ENCODE measurements at places on chromosomes 12 and 14.

- DNase-seq, result no peak
Observed at GRCh38 chr12:29769162-29769858, 14.4 kb downstream of the TMTC1 start.

DNA sequence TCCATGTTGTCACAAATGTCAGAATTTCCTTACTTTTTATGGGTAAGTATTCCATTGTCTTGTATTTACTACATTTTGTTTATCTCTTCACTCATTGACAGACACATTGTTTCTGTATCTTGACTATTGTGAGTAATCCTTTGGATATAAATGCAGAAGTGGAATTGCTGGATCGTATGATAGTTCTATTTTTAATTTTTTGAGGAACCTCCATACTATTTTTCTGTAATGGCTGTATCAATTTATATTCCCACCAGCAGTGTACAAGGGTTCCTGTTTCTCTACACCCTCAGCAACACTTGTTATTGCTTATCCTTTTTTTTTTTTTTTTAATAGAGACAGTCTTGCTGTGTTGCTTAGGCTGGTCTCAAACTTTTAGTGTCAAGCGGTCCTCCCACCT is 3.5 kb upstream of the KICS2 start:
- DNase-seq, result no peak

GRCh38 chr12:106914796-106915634 is 40.7 kb upstream of the TMEM263 start:
- no peak for DNase-seq

DNA sequence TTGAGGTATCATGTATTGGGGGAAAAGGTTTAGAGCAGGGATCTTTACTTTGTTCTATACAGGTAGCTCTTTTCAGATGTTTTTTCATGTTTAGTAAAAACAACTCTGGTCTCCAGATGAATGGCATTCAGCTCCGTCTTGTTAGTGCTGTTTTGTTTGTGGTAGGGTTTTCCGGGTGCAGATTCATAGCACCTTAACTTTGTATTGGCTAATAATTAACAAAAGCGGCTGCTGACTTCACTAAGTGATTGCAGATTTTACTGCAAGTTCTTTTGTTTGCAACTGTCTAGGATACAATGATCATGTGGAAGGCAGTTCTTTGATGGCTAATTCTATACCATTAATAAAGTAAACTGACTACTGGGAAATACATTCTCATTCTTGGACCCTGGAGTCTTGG is 32.2 kb upstream of the BHLHE41 start:
- DNase-seq, result no peak

GRCh38 chr14:69980457-69981425 is 101.5 kb downstream of the SMOC1 start:
- DNase-seq, result no peak

GRCh38 chr14:70156592-70156991 is 32.2 kb downstream of the SLC8A3 start:
- DNase-seq, result no peak

DNA sequence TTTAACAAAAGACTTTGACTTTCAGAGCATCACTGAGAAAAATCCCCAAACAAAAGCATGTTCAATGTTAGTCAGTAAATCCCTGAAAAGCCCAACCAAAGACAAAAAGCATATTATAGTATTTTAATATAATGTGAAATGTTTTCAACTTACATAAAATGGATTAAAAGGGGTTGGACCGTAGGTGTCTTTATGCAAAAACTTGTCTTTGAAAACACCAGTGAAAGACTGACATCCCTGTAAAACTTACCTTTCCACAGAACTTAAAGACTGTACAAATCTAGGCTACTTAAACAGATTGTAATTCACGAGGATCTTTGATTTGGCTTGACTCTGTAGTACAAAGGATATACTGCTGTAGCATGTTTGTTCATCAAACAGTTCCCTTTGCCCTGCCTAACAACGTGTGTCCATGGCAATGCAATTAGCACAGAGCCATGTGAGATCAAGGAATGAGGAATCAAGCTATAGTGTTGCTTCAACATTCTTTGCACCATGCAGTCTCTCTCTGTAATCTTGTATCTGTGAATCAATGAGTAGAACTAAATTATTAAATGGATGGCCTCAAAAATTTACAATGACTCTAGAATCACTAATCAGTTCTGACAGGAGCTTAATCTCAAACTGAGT is 138.5 kb upstream of the SYT1 start:
- peak; percentile 19 for DNase-seq

- DNase-seq, result no peak
Observed at GRCh38 chr14:61213191-61213621, 67.9 kb downstream of the TMEM30B start.

GRCh38 chr12:123064366-123064765 is 83.9 kb downstream of the ARL6IP4 start:
- no peak for DNase-seq

DNA sequence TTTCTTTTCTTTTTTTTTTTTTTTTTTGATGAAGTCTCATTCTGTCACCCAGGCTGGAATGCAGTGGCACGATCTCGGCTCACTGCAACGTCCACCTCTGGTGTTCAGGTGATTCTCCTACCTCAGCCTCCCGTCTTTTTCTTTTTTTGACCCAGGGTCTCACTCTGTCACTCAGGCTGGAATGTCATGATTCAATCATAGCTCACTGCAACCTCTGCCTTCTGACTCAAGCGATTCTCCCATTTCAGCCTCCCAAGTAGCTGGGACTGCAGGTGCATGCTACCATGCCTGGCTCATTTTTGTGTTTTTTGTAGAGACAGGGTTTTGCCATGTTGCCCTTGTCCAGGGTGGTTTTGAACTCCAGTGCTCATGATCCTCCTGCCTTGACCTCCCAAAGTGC is 12.0 kb downstream of the FUT8 start:
- no peak for DNase-seq

DNA sequence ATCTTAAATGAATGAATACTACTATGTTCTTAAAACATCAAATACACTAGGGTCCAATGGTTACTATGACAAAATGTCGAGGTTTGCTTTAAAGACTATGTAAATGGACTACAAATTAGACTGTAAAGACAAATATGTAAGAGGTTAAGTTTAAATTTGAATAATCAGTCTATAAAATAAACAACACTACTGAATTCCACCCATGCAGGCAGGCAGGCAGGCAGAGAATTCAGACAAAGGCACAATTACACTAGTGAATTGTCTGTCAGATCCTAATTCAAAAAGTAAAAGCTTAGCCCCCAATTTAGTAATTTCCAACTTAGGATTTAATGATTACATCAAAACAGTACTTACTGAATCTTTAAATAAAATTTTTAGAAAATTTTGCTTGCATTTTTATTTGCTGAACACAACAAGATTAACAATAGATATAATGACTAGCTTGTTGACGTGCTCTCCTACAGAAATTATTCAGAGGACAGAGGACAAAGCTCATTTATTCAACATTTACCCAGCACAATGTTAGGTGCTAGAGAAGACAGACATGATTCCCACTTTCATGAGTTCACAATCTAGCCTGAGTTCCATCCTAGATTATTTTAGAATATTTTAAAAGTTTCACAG is 97.4 kb downstream of the CDK17 start:
- no peak for DNase-seq

- DNase-seq, result no peak
Observed at GRCh38 chr12:65656891-65657351, 167.4 kb upstream of the HMGA2 start.

DNA sequence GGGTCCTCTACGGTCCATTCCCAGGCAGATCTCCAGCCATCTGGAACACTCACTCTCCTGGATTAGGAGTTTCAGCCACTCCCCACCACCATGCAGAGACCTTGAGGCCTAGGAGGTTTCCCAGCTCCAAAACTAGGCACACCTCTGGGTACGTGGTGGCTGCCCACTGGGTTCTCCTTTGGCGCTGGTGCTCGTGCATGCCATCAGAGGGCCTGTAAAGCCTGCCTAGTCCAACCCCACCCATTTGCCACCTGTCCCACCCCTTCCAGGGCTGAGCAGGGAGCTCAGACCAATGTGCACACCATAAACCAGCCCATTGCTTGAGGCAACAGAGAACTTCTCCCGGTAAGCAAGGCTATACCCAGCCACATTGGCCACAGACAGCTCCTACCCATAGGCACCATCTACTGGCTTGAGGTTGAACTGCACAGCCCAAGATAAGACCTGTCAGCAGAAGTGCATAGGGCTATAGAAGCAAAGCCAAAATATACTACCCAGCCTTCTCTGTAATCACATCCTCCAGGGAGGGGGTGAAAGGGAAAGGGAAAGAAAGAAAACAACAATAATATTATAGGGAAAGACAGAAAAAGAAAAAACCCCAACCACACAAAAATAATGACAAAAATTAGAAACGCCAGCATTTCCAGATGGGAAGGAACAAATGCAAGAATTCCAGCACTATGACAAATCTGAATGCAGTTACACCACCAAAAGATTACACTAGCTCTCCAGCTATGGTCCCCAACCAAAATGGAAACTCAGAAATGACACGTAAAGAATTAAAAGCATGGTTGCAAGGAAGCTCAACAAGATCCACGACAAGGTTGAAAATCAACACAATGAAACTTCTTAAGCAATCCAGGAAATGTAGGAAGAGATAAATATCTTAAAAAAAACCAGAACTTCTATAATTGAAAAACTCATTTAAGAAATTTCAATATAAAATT is 111.9 kb upstream of the CCDC175 start:
- peak; percentile 96 for DNase-seq

GRCh38 chr14:73725116-73726024 is 11.2 kb upstream of the PNMA1 start:
- peak; percentile 12 for DNase-seq

- no peak for DNase-seq
Observed at GRCh38 chr14:104513641-104514046, 65.9 kb upstream of the C14orf180 start.

DNA sequence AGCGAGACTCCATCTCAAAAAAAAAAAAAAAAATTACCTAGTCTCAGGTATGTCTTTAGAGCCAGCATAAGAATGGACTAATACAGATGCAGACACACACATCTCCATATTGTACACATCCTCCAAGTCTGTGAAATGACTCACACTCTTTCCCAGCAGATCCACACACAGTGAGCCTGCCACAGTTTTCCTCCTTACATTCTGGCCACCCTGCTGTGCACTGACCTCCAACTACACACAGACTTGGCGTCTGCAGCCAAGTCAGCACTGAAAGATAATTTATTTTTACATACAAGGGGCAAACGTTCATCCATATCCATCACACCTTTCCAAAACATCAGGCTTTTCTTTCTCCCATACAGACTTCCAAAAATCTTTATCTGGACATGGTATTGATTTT is 115.9 kb downstream of the SLC25A21 start:
- no peak for DNase-seq

DNA sequence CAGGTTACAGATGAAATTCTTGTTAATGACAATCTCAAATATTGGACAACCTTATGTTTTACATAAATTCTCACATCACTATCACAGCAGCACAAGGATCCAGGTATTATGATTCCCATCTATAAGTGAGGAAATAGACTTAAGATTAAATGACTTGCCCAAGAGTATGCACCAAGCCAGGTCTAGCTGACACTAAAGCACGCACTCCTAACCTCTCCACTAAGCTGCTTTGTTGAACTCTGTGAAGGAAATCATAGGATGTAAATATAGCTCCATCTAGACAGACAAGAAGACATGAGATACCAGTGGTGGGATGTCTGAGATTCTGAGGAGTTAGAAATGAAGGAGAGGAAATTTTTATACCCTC is 87.9 kb downstream of the PHLDA1 start:
- no peak for DNase-seq

DNA sequence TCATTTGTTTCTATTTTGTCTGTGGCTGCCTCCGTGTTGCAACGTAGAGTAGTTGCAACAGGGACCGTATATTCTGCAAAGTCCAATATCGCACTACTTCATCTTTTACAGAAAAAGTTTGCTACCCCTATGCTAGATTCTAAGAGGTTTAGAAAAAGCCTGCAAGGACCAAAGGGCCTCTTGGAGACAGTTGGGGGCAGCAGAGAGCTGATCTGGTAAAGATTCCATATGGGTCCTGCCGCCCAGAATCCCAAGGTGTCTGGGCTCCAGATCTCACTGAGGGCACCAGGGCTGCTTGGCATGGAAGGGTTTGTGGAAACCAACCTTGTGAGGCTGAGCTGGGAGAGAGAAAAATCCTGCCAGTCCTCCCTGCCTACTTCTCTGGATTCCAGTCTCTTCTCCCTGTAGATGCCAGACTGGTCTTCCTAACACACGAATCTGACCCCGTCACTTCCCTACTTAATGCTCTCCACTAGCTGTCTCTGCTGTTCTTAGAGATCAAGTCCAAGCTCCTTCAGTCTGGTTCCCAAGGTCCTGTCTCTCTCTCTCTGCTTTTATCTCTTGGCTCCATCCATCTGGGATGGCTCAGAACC is 74.6 kb downstream of the GLRX5 start:
- DNase-seq, result peak; percentile 80

GRCh38 chr14:99793213-99794150 is at the start of gene EML1:
Gene EML1, plus strand, starts transcription at chr14:99793413. Its CDS starts 64 bp downstream, at chr14:99793477.
- DNase-seq, result peak; percentile 84

DNA sequence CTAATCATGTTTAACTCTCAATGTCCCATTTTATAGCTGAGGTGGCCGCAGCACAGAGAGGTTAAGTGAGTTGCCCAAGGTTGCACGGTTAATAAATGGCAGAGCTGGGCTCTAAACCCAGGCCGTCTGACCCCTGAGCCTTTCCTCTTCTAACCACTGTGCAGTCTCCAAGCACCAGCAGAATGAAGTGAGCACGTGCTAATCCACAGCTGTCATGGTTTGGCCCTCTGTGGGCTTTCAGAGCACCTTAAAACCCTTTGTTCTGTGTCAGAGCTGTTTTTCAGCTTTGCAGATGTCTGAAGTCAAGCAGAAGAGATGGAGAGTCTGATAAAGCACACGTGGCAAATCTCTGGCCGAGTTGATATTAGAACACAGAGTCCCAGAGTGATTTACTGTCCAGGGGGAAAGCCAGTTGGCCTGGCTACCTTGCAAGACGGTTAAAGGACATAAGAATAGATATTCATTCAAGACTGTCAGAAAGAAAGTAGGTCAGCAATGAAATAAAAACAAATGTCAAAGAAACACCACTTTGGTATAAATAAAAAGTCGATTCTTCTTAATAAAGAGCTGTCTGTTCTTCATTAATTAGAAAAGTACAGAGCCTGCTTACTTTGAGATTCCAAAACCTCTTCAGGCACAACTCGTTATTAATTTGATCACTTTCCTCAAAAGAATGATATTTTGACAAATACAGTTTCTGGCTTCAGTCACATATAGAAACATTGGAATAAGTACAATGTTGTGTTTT is 107.3 kb downstream of the CRADD start:
- peak; percentile 84 for DNase-seq
